ENCODE measurements at places on chromosomes 13 and 19.

DNA sequence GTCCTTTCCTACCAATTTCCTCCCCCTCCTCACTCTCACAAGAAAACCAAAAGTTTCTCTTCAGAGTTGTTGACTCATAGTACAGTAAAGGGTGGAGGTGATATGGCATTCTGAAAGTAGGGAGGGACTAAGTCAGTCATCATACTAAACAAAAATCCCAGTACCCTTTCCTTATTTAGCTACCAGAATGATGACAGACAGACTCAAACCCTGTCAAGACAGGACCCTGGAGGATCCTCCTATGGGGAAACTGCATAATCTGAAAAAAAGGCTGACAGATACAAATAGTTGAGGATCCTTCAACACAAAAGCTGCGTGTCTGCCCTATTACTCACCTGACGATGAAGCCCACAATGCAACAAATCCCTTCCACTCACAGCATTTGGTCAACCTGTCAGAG lies 55.5 kb downstream of the CYSLTR2 start:
- DNase-seq, result no peak

DNA sequence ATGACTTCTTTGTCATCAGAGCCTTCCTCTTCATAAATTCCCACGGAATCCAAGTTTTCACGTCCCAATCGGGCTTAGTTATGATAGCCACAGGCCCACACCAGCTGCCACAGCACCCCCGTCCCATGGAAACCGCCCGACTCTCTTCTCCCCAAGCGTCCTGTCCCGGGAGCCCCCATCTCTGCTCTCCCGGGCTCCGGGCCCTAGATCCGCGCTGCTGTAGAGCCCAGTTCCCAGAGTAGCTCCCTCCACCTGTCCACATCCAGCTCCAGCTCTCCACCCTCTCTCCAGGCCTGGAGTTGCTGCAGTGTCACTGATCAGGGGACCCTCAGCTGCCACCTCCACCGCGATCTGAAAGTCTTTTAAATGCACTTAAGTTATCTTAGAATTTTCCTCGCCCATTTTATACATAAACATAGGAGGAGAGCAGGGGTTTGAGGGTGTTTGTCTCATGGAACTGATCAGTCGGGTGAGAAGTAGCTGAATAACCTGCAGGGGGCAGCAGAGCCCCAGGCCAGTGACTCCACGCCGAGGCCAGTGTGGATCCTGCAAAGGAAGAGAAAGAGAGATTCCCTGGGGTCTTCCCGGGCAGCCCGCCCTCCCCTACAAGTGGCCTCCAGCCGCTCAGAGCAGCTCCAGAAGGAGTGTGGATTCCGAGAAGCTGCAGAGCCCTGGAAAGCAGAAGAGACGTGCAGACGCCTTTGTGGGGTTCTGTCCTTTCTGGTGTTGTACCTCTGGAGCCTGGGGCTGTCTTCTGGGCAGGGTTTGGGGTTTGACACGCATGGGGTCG lies 1.1 kb upstream of the ZNF763 start:
- peak; percentile 20 for DNase-seq

GRCh38 chr19:12872255-12872654 lies 9.0 kb downstream of the DNASE2 start:
- no peak for DNase-seq

- DNase-seq, result no peak
Measured at GRCh38 chr13:51317262-51317661, 22.2 kb upstream of the SERPINE3 start.

DNA sequence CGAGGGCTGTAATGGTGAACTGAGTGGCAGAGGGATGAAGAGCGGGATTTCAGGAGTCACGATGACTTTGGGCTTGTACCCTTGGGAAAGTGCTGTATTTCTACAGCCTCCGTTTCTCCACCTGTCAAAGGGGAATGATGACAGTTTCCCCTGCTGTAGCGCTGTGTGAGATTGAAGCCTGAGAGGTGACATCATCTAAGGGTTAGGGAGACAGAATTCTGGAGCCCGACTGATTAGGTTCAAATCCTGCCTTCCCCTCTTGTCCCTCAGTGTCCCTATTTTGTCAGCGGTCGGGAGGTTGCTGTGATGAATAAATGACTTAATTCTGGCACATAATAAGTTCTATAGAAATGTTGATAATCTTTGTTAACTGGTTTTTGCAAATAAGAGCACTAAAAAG lies 693 bp downstream of the MRPL4 start:
- no peak for DNase-seq

- no peak for DNase-seq
Measured at GRCh38 chr13:18954254-18954653, 227.4 kb downstream of the TUBA3C start.

- no peak for DNase-seq
Measured at GRCh38 chr19:6241056-6241455, 38.7 kb downstream of the MLLT1 start.

GRCh38 chr13:110000534-110001345 lies 214.4 kb upstream of the IRS2 start:
- no peak for DNase-seq

GRCh38 chr19:7216373-7216902 lies 77.8 kb downstream of the INSR start:
- no peak for DNase-seq

GRCh38 chr13:73411067-73411809 lies 352.4 kb downstream of the KLF5 start:
- no peak for DNase-seq

DNA sequence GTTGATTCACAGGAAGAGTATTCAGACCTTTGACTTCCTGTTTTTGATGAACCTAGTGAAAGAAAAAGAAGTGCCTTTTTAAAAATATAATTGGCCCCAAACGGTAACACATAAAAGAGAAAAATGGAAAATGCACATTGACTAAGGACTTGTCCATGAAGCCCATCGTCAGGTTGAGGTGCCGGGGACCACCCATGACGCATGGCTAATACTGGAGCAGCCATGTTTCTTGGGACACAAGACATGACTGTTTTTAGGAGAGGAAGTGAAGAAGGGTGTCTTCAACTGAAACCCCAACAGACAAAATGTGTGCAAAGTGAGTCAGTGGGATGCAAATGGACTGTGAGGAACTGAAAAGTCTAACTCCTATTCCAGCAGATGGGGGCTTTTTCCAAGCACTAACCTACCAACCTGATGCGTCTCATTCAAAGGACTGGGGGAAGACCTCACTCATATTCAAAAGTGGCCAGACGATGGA lies 459.4 kb downstream of the FOXO1 start:
- no peak for DNase-seq

- no peak for DNase-seq
Measured at GRCh38 chr13:31943591-31943990, 88.0 kb upstream of the FRY start.

DNA sequence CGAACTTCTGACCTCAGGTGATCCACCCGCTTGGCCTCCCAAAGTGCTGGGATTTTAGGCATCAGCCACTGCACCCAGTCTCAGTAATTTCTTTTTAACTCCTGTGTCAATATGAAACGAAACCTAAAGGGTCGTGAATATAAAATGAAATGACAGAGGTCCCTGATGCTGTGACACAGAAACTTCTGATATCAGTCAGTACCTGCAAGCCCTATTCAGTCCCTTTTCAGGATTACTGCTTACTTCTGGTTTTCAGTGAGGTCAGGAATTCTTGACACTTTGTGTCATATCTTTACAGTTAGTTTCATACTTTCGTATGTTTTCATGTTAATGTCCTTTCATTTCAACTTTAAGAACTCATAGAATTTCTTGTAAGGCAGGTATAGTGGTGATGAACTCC lies 58.7 kb downstream of the RNF17 start:
- DNase-seq, result no peak

- DNase-seq, result no peak
Measured at GRCh38 chr13:51269039-51269438, 46.8 kb downstream of the FAM124A start.

DNA sequence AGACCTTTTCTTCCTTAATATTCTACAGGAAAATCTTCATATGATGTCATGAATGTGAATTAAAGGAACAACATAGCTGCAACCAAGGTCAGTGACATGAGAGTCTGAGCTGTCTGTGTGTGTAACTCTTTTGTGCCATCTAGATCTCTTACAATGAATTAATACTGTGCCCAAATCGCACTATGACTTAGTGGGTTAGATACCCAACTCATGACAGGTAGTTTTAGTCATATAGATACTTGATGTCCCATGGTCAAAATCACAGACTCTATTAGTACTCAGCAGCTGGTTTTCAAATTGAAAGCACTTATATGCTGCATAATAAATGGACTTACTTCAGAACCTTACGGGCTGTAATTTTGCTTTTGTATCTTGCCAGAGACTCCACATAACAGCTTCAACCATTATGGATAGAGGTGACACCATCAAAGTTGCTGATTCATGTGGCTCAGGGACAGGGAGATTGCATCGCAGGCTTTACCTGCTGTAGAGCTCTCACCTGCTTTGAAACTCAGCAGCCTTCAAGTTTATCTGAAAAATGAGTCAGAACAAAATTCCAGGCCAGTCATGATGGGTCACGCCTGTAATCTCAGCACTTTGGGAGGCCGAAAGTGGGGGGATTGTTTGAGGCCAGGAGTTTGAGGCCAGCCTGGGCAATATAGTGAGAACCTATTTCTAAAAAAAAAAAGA lies 12.3 kb upstream of the ZNF283 start:
- no peak for DNase-seq

- no peak for DNase-seq
Measured at GRCh38 chr13:23069566-23069965, 111.2 kb upstream of the SGCG start.

DNA sequence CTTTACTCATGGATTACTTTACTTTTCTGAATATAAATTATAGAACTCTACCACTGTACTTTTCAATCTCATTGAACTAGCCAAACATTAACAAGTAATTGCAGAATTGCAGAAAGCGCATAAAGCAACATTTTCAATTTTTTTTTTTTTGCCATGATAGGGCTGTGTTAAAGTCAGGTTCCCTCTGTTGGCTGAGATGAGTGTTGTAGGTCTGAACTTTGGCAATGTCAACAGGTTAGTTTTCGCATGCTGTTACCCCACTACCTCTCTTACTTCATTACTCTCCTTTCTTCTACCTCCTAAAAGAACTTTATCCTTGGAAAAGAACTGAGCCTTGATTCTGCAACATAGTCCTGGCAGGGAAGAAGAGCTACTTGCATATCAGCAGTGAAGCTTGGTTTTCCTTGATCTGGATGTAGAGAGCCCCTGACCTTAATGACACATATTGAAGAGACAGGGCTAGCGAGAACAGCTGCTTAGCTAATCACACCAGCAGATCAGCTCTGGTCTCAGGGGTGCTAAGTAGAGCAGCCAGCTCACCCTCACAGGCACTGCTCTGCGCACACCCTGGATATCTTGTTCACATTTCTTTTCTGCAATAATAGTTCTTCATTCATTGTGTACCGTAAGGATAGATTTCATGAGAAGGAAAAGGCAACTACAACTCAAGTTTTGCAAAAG lies 119.5 kb downstream of the FLT1 start:
- no peak for DNase-seq

- no peak for DNase-seq
Measured at GRCh38 chr19:14974488-14974887, 5.2 kb downstream of the SLC1A6 start.

DNA sequence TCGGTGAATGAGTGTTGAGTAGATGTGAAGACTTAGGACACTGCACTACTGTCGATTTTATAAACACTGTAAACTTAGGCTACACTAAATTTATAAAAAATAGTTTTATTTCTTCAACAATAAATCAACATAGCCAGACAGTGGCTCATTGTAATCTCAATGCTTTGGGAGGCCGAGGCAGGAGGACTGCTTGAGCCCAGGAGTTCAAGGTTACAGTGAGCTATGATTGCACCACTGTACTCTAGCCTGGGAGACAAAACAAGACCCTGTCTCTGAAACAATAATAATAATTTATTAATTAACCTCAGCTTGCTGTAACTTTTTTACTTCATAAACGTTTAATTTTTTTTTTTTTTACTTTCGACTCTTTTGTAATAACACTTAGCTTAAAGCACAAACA lies 34.4 kb downstream of the ATP7B start:
- no peak for DNase-seq

- no peak for DNase-seq
Measured at GRCh38 chr13:97192166-97192565, 30.0 kb upstream of the MBNL2 start.

- no peak for DNase-seq
Measured at GRCh38 chr19:39705578-39706188, 1.4 kb downstream of the LGALS14 start.

DNA sequence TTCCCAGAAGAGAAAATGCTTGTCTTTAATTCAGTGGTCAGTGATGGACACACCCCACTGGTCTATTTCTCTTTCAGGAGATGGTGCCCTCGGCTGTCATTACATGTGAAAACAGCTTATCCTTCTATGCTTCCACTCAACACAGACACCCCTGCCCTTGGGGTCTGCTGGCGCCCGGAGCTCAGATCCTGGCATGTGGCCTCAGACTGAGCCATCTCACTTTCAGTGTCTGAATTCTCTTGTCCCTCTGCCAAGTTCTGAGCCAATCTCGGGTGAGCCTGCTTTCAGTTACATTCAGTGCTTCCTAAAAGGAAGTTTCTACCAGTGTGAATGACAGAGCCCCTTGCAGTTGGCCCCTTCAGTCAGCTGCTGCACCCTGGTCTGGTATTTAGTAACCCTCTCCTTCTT lies 293.6 kb downstream of the DNAJC15 start:
- no peak for DNase-seq

DNA sequence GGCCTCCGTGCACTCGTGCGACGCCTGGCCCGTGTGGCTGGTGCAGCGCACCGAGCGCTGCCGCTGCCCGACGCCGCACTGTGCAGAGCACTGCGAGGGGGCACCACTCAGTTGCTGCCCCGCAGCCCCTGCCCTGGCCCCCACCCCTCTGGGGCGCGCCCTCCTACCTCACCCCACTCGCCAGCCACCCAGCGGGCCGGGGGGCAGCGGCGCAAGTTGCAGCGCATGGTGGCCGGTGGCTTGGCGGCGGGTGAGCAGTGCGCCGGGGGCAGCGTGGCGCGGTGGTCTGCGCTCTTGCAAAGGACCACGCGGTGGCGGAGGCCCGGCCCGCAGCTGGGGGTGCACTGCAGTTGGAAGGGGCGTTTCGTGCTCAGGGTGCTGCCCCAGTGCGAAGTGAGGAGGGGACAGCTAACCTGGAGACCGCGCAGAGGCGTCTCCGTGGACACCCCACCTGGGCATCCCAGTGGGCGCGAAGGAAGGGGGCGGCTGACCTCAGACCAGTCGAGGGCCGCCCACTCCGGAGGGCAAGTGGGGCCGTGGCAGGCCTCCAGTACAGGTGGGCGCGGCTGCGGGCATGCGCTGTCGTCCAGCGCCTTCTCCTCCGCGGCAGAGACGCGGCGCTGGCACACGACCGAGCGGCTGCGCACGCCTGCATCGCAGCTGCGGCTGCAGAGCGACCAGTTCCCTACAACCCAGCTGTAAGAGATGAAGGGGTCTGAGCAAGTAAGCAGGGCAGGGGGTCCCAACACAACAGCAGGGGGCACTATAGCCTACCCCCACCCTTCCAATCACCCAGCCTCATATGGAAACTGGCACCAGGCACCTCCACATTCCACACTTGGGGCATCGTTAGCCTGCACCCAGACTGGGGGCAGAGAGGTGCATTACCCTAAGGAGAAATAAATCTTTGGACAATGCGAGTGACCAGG lies 8.0 kb upstream of the MYO1F start:
- DNase-seq, result no peak
